GM18507 (cell line): ENCODE measurements at places on chromosomes 5 and 9.

- no peak for DNase-seq
Measured at GRCh38 chr5:125209650-125210049, 463.2 kb upstream of the ZNF608 start.

DNA sequence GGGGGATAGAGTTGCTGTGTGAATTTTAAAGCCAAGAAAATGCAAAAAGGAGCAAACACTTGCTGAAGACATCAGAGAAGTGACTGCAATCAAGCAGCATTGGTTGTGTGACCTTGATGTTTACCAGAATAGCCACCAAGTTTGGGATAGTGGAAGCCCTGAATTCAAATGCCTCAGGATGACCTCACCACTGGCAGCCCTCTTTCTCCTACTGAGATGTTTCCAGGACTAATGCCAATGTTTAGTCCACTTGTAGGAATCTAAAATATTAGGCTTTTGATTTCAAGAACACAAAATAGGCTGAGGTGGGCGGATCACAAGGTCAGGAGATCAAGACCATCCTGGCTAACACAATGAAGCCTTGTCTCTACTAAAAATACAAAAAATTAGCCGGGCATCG lies 112.2 kb upstream of the NUDT12 start:
- DNase-seq, result no peak

DNA sequence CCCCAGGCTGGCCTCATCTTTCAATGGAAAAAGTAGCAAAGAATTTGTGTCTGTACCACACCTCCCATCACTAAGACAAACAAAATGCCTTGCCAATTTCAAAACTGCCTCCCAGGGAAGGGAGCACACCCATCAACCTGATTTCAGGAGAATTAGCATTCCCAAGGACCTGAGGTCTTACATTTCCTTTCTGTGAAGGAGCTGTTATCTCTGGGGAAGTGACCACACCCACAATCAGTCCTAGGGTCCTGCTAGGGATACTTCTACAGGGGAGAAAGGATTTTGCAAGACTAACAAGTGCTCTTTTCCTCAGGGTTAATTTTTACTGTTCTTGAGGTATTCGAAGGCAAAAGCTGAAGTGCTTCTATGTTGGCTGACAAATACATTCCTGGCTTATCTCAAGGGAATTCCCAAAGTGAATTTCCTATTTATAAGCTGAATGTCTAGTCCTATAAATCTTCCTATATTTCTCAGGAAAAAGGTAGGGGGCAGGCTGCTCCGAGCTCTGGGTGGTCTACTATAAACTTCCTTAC lies 97.4 kb upstream of the ITGA1 start:
- no peak for DNase-seq

DNA sequence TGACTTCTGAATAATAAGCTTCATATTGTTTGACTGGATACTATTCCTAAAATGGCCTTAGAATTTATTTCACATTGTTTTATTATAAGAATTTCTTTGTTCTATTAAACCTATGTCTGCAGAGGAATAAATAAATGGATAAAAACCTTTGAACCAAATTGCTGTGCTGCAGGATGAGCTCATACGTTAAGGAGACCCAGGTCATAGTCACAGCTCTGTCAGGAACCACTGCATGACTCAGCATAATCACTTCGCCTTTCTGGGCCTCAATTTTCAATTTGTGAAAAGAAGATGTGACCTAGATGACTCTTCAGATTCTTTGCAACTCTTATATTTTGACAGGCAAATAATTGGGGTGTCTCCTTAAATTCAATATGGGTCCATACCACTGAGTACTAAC lies 36.7 kb upstream of the HMHB1 start:
- no peak for DNase-seq

GRCh38 chr9:88754452-88754851 lies 219.5 kb downstream of the NXNL2 start:
- DNase-seq, result no peak

DNA sequence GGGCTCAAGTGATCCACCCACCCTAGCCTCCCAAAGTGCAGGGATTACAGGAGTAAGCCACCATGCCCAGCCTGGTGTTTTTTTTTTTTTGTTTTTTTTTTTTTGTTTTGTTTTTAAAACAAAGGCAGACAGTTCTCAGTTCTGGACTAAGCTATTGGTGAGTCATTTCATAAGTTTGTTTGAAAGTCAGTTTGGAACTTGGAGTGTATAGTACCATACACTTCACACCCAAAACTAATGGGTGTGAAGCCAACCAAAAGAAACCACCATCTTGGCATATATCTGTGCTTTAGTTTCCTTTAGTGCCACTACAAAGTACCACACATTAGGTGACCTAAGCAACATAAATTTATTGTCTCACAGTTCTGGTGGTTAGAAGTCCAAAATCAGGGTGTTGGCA lies 13.4 kb downstream of the MAST4 start:
- no peak for DNase-seq

DNA sequence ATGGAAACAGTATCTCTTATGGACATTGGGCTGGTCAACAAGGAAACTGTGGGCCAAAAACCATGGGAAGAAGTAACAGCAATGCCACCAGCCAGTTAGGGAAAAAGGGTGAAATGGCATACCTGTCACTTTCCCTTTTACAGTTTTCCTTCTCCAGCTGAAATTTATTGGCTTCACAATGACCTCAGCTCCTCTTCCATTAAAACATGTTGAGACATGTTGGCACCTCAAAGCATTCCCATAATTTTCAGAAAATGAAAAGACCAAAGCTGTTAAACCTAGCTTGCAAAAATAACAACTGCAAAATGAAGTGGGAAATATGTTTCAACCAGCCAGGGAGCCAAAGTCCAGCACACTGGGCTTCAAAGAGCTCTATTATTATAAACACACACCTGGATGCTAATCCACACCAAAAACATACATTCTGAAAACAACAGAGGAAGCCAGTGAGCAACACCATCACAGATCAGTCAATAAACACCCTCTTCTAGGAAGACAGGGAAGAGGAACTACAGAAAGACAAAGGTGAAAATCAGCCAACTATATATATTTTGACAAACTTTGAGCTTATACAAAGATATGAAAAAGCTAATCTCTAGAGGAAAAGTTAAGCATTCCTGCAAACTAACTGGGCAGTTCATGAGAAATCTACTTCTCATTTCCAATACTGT lies 78.4 kb upstream of the PTGER4 start:
- DNase-seq, result no peak

GRCh38 chr5:122321921-122322320 lies 9.9 kb downstream of the SNCAIP start:
- no peak for DNase-seq

DNA sequence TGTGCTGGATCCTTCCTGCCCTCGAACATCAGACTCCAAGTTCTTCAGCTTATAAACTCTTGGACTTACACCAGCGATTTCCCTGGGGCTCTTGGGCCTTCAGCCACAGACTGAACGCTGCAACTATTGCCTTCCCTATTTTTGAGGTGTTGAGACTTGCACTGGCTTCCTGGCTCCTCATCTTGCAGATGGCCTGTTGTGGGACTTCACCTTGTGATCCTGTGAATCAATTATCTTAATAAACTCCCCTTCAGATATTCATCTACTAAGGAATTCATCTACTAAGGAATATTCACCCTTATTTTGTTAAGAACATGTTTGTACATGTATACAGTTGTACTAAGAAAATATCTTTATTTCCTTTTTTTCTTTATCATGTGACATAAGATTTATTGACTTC lies 1079.7 kb downstream of the CDH12 start:
- DNase-seq, result no peak

DNA sequence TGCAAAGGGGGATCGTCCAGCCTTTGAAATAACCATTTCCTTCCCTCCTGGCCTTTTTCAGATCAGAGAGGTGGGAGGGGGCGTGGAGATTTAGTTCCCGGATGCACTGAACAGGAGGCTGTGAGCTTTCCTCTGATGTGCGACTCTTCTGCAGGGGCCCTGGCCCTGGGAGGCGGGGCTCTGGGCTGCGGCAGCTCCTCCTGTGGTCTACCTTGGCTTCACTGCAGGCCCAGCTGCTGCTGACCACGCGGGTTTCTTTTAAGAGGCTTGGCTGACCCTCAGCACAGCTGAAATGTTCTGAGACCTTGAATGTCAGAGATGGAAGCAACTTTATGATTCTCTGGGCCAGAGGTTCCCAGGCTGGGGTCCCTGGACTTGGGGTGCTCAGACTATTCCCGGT lies 27.0 kb upstream of the COL15A1 start:
- DNase-seq, result no peak

- no peak for DNase-seq
Measured at GRCh38 chr5:153365547-153365946, 124.9 kb upstream of the GRIA1 start.

DNA sequence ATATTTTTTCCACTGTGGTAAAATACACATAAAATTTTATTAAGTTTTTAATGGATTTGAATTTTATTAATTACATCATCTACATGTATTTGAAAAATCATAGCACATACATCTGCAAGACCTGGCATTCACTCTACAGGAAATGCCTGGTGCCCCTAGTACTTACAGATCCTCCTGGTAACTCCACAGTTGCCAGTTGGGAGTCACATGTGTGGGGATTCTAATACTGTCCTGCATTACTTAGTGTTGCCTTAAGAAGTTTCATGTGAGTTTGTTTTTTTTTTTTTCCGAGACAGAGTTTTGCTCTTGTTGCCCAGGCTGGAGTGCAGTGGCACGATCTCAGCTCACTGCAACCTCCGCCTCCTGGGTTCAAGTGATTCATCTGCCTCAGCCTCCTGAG lies 18.1 kb downstream of the KDM3B start:
- DNase-seq, result no peak
